ENCODE measurements at places on chromosomes 7 and 10.

- DNase-seq: peak; percentile 56
Observed at GRCh38 chr10:70891627-70892026, 3.3 kb upstream of the PCBD1 start.

GRCh38 chr7:114784746-114785145 is 137.1 kb upstream of the MDFIC start:
- no peak for DNase-seq

- DNase-seq: no peak
Observed at GRCh38 chr10:70174058-70174741, 3.9 kb upstream of the SAR1A start.

- no peak for DNase-seq
Observed at GRCh38 chr10:67971311-67971710, 86.9 kb downstream of the SIRT1 start.

- peak; percentile 96 for DNase-seq
Observed at GRCh38 chr7:18978108-18978495, 139.3 kb downstream of the TWIST1 start.

GRCh38 chr7:17680943-17681351 is 259.3 kb downstream of the SNX13 start:
- peak; percentile 80 for DNase-seq

DNA sequence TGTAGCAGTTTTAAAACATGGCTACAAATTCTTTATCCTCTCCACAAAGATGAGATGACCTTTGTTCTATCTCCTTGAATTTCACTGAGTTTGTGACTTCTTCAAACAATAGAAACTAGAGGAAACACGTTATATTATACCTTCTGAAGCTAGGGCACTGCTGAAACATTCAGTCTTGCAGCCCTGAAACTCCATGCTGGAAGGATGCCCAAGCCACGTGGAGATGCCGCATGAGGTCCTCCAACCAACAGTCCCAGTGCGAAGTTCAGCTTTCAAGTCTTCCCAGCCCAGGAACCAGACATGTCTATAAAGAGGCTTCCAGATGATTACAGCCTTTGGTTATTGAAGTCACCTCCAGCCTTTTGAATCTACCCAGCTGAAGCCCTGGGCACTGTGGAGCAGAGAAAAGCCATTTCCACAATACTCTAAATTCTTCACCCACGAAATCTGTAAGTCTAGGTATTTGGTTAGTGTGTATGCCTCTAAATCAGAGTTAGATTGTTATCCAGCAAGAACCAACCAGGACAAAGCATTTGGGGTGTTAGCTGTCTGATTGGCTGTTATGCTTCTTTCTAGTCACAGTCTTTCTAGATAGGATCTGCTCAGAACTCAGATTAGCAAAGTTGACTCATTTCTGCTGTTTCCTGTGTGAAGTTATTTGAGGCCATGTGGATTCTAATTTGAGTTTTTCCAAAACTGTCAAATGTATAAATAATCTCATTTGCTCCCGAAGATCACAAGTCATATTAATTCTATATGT is 186.5 kb upstream of the TMEM72 start:
- DNase-seq: peak; percentile 82

- DNase-seq: no peak
Observed at GRCh38 chr10:46233181-46233580, 53.6 kb upstream of the ANTXRL start.

DNA sequence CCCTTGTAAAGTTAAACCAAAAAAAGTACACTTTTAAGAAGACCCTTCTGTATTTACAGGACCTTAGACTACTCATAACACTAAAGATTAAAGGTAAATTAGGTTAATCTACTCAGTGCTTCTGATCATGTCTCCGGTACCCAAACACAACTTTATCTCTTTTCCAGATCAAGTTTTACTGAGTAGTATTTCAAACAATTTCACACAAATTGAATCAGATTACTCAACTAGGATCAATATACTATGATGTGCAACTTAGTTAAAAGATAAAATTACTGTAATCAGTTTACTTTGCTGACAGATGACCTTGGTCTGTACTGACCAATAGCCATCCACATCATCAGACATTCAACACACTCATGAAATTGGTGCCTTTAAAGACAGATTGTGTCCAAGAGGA is 191.4 kb downstream of the SEMA3A start:
- DNase-seq: no peak

- no peak for DNase-seq
Observed at GRCh38 chr10:20970708-20971107, 73.6 kb upstream of the NEBL start.

- DNase-seq: no peak
Observed at GRCh38 chr10:71201849-71202248, 10.5 kb upstream of the UNC5B start.

DNA sequence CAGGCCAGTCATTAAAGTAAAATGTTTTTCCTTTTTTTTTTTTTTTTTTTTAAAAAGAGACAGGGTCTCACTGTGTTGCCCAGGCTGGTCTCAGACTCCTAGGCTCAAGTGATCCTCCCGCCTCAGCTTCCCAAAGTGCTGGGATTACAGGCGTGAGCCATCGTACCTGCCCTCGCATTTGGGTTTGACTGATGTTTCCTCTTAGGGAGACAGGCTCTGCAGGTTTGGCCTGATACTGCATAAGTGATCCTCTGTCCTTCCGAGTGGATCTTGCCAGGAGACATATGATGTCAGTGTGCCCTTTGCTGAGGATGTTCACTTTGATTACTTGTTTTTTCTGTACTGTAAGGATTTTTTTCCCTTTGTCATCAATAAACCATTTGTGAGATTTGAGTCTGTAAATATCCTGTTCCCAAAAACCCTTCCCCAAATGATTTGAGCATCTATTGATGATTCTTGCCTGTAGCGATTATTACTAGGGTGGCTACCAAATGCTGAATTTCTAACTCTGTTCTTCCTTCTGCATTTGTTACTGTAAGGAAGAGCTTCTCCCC is 19.7 kb downstream of the LIMK1 start:
- DNase-seq: no peak

GRCh38 chr7:19009936-19010280 is 107.5 kb downstream of the TWIST1 start:
- DNase-seq: no peak

GRCh38 chr7:157573244-157573643 is 236.4 kb downstream of the DNAJB6 start:
- DNase-seq: no peak

DNA sequence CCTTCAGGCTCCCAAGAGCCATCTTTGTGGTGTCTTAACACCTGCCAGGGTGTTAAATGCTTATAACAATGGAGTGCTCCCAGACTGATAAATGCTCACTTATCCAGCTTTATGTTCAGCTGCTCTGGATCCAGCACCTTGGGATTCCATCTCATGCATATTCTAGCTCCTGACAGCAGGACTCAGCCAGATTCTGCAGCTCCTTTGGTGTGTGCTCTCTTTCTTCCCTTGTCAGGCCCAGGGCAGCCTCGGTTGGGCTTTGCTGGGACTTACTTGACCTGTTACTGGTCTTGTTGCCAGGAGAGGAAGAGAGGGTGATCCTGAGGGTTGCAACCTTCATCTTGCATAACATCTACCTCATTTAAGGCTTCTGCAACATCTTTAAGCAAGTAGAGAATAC is 59.4 kb upstream of the CCNY start:
- no peak for DNase-seq

DNA sequence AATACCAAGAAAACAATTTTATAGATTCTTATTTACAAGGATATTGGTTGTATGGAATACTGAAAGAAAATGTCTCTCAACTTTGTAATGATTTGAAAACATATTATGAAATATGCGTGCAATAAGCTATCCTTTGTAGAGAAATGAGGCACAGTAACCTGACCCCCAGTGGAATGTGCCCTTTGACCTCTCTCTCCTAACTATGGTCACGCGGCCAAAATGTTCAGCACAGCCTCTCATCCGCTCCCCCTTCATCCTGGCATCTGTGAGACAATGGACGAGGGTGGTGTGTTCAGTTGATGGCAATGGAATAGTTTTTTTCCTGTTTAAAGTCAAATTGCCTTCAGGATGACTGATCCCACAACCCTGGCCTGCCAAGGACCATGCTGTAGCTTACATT is 13.3 kb downstream of the BEND7 start:
- DNase-seq: no peak

DNA sequence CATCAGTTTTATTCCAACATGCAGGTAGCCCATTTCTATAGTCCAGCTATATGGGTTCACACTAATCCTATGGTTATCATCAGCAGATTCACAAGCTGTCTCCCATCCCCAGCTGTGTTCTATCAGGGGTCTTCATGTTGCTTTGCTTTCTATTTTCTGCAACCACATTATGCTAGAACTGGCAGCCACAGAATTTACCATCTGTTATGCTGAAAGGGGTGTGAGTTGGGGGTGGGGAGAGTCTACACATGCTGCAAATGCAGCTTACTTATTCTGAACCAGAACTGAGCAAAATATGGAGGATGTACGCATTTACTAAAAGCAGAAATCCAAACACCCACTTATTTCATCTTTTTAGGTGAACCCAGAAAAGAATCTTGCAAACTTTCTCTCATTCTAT is 32.9 kb downstream of the SHTN1 start:
- no peak for DNase-seq

DNA sequence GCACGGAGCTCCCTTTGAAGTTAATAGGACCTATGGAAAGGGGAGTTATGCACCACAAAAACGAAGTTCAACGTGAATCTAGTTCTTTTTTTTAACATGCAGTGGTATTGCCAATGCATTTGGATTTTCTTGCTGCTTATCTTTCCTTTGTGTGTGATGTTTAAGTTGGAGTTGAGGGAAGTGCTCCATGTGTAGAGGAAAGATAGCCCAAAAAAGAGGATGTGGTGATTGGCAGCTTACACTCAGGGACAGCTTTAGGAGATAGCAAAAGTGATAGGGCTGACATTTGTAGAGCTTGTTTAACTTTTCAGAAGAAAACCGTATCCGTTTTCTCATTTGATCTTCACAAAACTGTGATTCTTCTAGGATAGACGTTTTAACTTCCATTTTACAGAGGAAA is 101.3 kb downstream of the MDFIC start:
- no peak for DNase-seq

DNA sequence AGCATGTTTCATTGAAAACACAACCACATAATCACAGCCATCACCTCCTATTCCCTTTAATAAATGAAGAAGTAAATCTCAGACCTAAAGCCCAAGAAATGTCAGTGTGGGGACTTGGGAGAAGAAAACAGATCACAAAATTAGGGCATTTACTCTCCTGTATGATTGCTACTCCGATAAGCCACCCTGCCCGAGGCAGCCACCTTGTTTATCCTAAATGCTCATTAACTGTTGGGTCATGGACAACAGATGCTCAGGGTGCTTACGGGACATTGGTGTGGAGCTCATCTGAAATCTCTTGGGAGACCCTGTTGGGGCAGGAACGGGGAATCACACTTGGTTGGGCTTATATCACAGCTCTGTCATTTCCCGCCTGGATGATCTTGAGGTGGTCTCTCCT is 17.5 kb upstream of the CHST15 start:
- no peak for DNase-seq

DNA sequence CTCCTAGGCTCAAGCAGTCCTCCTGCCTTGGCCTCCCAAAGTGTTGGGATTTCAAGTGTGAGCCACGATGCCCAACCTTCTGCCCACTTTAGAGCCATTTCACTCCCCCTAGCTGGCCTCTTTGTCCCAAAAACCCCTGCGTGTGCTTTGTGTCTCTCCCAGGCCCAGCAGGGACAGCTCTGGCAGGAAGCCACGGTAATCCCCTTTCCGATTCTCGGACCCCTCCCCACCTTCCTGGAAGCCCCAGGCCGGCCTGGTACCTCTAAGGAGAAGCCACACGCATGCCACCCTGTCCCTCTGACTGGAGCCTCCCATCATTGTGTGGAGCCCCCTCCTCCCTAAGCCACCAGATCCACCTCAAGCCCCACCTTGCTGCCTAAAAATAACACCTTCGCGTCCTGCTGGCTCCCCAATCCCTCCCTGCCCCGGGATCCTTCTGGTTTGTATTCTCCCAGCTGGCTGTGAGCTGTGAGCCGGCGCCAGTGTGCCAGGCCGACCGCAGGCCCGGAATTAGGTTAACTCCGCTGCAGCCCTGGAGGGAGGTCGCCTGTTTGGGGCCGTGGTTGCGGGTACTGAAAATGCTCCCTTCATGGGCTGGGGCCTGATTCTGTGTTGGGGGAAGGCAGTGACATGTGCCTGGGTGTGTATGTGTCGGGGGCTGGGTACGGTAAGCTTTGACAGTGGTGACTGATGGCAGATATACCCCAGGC is 16.4 kb upstream of the SRRM3 start:
- DNase-seq: no peak

Measured in fibroblast of the aortic adventitia (primary cell).